ENCODE measurements at places on chromosomes 1 and 21.

- no peak for DNase-seq
Observed at GRCh38 chr1:51584021-51584420, 32.9 kb upstream of the OSBPL9 start.

GRCh38 chr1:207698822-207699483 lies 52.9 kb upstream of the CD46 start:
- peak; percentile 6 for DNase-seq

DNA sequence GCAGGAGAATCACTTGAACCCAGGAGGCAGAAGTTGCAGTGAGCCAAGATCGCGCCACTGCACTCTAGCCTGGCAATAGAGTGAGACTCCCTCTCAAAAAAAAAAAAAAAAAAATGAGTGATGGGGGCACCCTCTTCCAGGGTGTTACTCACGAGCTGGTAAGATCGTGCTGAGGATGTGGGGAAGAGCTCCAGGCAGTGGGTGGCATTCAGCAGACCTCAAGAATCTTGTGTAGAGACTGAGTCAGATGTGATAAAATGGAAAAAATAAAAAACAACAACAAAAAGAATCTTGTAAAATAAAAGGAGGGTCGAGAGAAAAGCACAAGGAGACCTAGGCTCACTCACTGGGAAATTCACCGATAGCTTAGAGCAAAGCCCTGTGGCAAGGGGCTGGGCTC lies 38.5 kb downstream of the EPHA2 start:
- DNase-seq: no peak

DNA sequence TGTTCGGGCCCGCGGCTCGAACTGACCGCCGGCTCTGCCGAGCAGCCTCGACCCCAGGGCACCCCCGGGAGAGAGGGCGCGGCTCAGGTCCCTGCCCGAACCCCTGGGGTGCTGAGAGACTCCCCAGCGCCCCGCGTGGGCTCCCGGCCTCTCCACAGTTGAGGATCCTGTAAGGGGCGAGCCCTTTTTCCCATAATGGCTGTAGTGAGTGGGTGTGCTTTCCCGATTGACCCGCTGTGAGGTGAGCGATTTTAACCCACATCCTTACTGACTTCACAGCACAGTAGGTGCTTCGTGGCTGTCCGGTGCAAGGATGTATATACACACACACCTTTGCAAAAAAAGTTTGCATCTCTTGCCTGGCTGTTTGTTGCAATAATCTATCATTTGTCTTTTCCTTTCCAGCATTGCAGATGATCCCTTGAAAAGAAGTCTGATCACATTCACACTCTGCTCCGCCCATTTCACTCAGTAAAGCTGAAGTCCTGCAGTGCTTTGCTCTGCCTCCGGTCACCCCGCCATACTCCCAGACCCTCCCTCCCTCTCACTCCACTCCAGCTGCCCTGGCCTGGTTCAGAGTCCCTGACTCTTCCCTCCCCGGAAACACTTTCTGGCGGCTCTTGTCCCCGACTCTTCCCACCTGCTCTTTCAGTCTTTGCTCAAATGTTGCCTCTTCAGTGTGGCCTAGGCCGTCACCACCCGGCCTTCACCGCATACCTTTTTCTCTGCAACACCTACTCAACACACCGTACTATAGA lies 955 bp upstream of the UBE2G2 start:
- no peak for DNase-seq

- no peak for DNase-seq
Observed at GRCh38 chr1:155253208-155253607, 2.1 kb downstream of the ENTREP3 start.

DNA sequence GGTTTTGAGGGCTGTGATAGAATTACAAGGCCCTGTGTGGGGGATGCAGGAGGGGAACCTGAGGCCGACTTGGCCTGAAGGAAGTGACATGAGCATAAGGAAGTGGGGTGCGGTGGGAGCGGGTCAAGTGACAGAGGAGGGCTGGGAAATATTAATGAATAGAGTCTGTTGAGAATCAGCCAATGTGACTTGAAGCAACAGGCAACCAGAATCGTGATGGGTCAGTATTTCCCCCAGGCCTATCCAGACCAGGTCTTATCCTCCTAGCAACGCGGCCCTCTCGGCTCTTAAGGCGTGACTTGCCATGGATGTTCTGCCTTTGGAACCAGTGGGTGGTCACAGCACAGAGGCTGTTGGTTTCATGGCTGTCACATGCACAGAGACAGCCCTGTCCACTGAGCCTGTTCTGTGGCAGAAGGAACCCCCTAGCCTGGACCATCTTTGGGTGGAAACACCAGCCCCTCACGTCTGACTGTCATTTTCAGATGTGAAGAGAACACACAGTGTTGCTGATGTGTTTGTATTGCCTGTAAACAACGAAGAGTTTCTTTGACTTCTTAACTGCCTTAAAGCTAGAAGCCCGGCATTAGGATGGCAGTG lies 468.8 kb downstream of the CAMTA1 start:
- no peak for DNase-seq

DNA sequence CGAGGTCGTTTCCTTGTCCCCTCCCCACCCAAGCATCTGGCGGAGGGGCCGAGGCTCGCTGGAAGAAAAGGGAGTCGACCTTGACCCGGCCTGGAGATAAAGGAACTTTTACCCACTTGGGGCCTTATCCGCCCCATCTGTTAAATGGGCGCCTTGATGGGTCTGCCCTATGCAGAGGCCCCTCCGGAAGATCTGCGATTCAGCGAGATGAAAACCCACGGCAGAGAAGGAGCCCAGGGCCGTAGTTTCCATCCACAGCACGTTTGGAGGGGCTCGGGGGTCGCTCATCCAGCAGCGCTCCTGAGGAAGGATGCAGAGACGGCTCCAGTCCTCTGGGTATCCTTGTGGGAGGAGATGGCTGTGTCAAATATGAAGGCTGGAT lies 518 bp downstream of the NCMAP start:
- DNase-seq: no peak

- no peak for DNase-seq
Observed at GRCh38 chr1:181095763-181096184, 7.3 kb downstream of the IER5 start.

- DNase-seq: peak; percentile 86
Observed at GRCh38 chr1:47915677-47916353, 81.4 kb downstream of the TRABD2B start.

DNA sequence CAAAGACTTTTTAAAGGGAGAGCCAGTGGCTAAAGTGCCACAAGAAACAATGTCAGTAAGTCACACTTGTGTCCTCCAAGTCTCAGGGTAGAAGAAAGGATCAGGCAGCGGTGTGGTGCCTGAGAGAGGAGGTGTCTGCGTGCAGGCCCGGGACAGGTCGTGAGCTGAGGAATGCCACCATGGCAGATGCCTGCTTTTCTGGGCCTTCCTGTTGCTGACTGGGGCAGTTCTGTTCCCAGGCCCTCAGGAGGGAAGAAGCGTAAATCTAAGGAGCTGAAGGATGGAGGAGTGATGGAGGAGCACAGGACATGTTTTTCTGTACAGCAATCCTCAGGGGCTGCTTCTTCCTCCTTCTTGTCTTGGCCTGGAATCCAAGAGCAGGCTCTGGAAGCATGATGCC lies 165.8 kb downstream of the ZBTB18 start:
- DNase-seq: no peak

- no peak for DNase-seq
Observed at GRCh38 chr1:191695865-191696264, 462.4 kb upstream of the RGS18 start.

- no peak for DNase-seq
Observed at GRCh38 chr1:12056331-12056841, 6.7 kb upstream of the TNFRSF8 start.

- no peak for DNase-seq
Observed at GRCh38 chr1:206579747-206580437, 32.4 kb downstream of the EIF2D start.

GRCh38 chr21:26961698-26962097 lies 5.2 kb downstream of the ADAMTS5 start:
- DNase-seq: peak; percentile 14

- no peak for DNase-seq
Observed at GRCh38 chr1:222824641-222825040, 9.8 kb downstream of the DISP1 start.

DNA sequence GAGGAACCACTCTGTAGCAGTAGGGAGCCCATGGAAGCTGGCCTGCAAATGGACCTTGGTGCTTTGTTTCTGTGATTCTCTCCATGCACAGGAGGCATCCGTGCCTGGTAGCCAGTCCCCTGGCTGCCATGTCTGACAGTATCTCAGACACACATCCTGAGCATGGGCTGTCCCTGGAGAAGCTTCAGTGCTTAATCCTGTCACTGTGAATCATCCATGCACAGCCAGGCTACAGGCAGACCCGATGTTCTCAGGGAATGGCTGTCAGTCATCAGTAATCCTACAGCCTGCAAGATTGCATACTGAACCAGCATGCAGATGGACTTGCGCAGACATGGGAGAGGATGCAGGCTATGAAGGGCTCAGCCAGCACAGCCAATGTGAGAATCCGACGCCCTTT lies 606.3 kb upstream of the PLXNA2 start:
- peak; percentile 94 for DNase-seq

DNA sequence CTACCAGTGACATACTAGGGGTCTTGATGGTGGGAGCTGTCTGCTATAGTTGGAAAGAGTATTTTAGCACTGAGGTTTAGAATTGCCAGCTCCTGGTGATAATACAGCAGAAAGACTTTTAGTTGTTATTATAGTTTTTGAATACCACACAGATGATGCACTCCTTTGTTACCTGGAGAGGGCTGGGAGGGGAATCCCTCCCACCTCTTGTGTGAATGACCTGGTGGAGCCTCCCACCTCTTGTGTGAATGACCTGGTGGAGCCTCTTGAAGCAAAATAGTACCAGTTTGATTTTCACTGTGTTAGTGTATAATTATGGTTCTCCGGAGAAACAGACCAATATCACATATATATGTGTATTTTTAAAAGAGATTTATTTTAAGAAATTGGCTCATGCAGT lies 3.3 kb downstream of the DISP1 start:
- DNase-seq: no peak

DNA sequence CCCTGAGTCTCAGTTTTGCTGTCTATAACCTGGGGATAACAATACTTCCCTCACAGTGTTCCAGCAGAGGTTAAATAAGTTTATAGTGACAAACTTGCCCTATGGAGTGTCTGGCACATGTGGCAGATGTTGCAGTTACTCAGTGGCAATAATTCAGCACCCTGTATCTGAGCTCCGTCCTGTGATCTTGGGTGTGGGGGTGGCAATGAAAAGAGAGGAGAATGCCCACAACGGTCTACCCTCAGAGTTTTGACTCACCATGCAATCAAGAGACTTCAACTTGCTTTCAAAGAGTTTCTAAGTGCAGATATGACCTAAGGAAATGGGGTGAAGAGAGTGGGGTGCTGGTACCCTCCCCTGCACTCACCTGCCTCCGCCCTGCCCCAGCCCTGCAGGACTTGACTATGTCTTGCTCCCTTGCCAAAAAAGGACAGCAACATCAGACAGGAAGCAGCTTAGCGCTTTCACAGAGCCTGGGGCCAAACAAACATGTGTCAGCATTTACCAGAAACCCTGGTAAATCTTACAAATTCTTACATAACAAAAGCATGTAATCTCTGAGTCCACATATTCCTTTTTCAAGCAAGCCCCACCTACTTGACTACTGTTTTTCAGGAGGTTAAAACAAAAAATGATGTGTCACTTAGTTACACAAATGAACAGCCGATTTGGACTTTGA lies 185.1 kb upstream of the CAMK1G start:
- no peak for DNase-seq

DNA sequence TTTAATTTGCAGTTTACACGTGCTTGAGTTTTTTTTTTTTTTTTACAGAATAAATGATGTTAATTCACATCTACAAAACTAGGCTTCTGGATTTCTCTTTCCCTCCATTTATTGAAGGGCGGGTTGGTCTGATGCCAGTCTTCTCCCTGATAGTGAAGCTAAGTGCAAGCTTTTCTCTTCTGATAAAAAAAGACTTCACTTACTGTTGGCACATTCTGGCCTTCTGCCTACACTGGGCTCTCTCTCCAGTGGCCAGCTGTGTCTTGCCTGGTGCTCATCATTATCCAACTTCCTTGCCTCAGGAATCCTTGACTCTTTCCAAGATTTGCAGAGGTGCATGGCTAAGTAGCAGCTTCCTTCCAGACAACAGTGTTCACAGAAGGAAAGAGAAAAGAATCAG lies 7.6 kb upstream of the RAP1A start:
- DNase-seq: no peak

- peak; percentile 69 for DNase-seq
Observed at GRCh38 chr1:20633190-20634064, at the start of gene PINK1. TSS of gene PINK1 (plus strand) at chr1:20633458. CDS start at chr1:20633549, 91 bp downstream.

- no peak for DNase-seq
Observed at GRCh38 chr1:228803421-228803820, 68.1 kb downstream of the RHOU start.

DNA sequence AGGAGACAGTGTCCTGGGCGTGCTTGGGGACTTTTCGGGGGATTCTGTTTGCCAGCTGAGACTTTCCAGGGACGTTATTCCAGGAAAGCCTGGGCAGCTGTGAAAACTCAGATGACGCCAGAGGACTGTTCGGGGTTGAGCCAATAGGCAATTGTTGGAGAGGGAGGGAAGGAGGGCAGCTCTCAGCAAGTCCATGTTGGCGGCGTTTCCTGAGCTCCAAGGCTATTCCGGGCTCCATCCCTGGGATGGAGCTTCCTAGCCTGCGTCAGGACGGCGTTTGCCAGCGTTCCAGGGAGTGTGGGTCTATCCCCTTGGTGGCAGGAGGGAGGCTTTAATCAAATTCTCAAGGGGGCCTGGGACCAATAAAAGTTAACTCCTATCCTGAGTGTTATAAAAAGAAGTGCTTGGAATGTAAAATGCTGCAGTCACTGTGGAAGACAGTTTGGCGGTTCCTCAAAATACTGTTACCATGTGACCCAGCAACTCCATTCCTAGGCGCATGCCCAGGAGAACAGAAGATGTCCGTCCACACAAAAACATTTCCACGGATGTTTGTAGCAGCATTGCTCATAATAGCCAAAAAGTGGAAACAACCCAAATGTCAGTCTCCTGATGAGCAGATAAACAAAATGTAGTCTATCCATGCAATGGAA lies 15.2 kb downstream of the SLC27A3 start:
- no peak for DNase-seq

DNA sequence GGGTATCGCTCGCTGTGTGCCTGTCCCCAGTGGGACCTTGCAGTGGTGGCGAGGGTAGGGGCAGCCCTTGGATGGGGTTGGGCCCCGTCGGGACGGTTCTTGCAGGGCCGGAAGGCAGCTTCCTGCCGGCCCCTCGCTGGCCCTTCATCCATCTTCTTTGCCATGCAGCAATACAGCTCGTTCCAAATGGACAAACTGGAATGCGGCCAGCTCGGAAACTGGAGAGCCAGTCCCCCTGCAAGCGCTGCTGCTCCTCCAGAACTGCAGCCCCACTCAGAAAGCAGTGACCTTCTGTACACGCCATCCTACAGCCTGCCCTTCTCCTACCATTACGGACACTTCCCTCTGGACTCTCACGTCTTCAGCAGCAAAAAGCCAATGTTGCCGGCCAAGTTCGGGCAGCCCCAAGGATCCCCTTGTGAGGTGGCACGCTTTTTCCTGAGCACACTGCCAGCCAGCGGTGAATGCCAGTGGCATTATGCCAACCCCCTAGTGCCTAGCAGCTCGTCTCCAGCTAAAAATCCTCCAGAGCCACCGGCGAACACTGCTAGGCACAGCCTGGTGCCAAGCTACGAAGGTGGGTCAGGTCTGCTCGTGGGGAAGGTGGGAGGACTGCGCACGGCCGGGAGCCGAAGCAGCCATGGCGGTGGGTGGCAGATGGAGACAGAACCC lies 45.8 kb downstream of the SIM2 start:
- no peak for DNase-seq

GRCh38 chr21:45555251-45555556 lies 13.0 kb upstream of the SLC19A1 start:
- DNase-seq: no peak

Data from NCI-H524 (cell line).